Posterior cingulate gyrus (tissue), 11 donors: ENCODE measurements at places on chromosomes 1 and 21.
A peak's percentile ranks its signal among the peaks of the same experiment; 100 is the strongest.

GRCh38 chr1:113849072-113849471 is 22.4 kb downstream of the PTPN22 start:
- no peak for DNase-seq

DNA sequence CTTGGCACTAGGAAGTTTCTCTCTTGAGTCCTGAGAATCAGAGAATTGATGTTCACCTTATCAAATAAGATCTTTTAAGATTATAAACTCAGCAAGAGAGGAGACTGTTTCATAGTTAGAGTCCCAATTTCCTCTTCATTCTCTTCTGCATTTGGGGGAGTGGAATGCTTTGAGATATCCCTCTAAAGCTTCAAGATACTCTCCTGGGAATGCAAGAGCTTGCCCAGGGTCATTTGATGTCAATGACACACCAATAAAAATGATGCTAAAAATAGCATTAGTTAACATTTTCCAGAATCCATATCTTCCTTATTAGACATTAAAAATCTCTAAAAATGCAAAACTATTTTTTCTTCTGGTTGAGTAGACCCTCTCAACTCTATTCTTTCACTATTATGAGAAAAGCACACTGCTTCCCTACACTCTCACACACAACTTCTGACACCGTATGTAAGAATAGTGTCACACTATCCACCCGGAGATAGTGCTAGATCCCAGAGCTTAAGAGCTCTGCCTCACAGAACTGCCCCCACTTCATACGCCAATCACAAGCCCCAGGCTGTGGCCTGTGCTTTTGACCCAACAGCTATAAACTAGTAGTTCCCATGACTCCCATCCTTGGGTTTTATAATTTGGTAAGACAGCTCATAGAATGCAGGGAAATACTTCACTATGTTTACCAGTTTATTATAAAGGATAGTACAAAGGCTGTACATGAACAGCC is 399.9 kb upstream of the RUNX1 start:
- DNase-seq = no peak

- no peak for DNase-seq
Observed at GRCh38 chr1:196148367-196148970, 459.8 kb downstream of the KCNT2 start.

DNA sequence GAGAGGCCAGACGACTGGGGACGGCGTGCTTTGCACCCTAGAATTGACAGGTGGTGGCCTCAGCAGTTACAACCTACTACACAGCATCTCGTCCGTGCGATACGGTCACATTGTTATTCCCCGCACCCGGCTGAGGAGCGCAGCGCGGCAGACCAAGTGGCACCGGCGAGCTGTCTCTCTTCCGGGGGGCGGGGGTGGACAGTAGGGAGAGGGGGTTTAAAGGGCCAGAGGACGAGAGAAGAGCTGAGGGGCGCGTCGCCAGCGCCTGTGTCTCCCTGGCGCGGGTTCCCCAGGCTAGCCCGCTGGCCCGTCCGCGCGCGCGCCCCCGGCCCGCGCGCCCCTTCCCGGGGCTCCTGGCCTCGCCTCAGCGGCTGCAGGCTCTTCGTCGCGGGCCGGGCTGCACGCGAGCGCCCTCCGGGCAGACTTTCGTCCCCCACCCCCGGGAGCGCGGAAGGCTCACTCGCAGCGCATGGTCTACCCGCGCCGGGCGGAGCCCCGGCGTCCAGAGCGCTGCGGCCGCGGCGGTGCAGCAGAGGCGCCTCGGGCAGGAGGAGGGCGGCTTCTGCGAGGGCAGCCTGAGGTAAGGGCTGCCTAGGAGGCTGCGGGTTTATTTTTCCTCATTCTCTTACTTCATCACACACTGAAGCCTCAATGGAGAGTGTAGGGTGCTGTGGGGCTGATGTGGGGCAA is at the start of gene PDE4B:
PDE4B (plus strand) TSS at position 227 of the 690 bp plus-strand sequence.
- peak; percentile 13 for DNase-seq
